ENCODE measurements at places on chromosomes 1 and 21.

- no peak for DNase-seq
Measured at GRCh38 chr1:244444854-244445253, 6.9 kb downstream of the ADSS2 start.

DNA sequence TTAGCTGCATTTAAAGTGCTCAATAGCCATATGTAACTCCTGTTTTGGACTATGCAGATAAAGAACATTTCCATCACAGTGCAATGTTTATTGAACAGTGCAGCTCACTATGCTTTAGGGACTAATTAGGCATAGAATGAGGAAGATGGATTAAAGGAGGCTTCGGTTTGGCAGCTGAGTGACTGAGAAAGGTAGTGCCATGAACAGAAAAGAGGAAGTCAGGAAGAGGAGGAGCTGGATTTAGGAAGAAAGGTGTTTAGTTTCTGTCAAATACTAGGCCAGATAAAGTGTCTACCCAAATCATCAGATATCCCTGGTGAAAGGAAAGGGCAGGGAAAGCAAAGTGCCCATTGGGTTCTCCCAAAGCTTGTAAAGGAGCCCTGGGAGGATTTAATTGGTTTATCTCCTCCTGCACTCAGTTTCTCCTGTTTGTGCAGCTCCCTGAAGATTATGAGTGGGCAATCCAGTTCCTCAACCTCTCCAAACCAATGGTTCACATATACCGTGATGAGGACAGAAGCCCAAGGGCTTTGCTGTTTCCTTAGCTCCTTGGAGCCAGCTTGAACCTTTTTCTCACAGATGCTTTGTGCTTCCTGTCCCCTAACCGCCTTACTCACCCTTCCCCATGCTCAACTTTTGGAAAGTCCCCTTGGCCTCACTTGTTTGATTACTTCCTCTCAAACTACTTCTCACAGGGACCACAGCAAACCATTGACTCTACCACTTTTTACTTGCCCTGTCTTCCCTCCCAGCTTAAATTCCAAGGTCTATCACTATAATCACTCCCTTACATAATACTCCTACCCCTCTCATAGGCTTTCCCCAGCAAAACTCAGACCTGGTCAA, 3.5 kb upstream of the RAP1A start:
- no peak for DNase-seq

DNA sequence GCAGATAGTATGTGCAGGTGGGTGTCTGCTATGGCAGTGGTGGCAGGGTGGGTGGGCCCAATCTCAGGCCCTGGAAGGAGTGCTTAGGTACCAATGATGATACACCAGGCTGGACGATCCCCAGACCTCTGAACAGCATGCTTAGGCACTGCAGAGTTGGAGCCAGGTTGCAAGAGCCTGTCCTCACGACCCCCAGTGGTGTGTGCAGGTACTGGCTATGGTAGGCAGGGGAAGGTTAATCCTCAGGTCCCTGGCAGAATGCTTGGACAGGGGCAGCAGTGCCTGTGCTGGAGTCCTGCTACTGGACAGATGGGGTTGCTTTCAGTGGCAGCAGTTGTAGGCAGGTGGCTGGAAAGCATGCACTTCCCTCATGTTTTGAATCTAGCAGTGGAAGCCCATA, 100.5 kb upstream of the NEK7 start:
- DNase-seq, result no peak

- no peak for DNase-seq
Measured at GRCh38 chr1:66613187-66613586, 79.2 kb downstream of the SGIP1 start.

DNA sequence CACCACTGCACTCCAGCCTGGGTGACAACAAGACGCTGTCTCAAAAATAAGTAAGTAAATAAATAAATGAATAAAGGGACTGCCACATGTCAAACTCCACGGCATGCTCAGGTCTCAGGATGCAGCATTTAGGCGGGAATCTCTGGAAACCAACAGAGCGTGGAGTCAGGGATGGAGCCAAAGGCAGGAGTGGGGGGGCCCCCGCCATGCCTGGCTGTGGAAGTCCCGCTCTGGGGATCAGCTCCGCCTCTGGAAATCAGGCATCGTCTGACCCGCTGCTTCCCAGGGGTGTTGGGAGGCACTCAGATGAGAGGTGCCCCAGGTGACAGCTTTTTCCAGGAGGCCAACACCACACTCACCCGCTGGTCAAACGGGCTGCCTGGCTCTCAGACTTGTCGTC, 20.2 kb downstream of the KIF17 start:
- DNase-seq, result no peak

DNA sequence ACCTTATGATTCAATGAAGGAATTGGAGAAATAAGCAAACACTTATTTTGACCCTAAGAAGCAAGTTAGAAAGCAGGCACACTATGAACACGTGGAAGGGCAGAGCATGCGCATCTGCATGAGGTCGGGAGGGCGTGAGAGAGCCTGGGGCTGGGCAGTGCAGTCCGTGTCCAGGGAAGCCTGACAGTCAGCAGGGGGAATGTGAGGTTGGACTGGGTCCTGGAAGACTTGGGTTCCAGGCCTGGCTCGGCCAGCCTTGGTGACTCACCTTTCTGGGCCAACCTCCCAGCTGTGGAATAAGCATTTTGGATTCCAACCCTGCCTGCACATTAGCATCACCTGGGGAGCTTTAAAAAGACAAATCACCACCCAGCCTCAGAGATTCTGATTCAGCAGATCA, 26.6 kb upstream of the LMX1A start:
- peak; percentile 14 for DNase-seq

DNA sequence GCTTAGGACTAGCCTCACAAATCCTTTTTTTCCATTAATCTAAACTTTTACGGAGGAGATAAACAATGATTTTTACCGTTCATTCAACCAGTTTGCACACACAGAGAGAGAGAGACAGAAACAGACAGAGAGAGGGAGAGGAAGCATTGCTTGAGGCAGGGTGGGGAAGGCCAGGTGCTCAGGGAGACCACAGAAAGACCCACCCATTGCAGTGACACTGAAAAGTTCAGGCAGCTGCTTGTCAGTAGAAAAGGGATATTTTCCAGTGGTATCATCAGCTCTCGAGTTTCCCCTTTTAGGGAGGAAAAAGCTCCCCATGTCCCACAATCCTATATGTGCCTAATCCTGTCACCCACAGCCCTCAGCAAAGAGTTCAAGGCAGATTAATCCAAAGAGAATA, 27.2 kb downstream of the TCP10L start:
- DNase-seq, result peak; percentile 28

DNA sequence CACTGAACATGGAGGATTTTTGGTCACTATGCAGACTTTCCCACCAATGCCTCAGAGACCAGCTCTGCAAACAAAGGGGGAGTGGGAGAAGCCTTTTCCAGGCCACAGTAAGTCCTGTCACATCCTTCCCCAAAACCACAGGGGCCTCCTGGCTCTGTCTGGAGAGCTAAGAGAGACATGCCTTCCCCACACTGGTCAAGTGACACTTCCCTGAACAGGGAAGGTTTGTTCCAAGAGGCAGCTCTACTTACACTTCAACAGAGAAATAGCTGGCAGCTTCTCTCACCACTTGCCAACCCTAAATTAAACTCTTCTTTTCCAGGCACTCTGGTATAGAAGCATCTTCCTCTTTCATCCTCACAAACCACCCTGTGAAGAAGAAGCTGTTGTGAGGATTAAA, 39.7 kb downstream of the EDN2 start:
- DNase-seq, result peak; percentile 61

DNA sequence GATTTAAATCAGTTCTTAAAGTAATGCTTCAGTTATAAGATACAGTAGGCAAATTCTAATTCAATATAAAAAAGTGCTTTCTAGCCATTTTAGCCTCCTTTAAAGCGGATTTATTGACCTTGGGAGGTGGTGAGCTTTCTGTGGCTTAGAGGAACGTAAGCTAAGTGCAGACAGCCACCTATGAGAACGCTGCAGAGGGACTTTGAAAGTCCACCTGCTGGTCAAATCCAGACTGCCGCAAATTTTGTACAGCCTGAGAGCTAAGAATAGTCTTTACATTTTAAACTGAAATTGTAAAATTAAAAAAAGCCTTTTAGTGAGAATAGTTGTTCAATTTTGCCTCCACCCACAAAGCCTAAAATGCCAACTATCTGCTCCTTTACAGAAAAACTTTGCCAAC, 67.0 kb upstream of the SSX2IP start:
- no peak for DNase-seq

DNA sequence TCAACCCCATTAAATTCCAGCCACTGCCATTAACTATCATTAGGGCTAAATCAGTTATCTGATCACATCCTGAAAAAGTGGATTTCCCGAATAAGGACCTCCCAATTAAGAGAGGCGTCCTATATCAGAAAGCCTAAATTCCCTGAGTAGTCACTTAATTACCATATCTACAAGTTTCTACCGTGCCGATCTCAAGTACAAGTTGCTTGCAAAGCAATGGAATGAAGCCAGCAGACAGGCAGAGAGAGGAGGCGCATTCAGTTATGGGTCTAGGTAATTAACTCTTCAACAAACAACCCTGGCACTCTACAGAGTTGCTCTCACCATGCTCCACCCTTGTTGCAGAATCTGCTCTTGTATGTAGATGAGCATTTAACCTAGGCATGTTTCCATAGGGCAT, 494.6 kb upstream of the RUNX1 start:
- no peak for DNase-seq

DNA sequence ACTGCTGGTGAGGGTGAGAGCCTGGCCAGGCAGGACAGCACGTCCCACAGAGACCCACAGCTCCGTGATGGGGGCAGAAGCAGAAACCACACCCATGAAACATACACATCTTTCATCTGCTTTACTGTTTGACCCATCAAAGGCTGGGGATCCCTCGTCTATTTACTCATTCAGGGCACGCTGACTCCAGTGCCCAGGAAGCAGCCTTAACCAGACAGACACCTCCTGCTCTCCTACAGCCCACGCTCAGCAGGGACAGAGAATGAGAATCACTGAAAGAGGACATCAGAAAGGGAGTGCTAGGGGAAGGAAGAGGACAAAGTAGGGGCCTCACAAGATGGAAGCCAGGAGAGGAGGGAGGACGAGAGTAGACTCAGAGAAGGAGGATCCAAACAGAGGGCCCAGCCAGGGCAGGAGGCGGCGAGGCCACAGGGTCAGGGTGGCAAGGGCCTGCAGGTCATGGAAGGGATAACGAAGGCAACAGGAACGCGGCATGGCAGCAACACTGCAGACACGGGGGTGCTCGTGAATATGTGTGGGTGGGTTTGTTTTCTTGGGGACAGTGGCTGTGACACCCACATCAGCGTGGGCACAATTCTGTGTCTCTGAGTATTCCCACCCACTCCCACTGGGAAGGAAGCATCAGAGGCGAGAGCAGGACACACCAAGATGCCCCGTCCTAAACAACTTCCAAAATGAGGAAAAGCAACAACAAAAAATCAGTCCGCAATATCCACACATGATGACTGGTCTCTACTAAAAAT, 15.4 kb upstream of the NADK start:
- no peak for DNase-seq

DNA sequence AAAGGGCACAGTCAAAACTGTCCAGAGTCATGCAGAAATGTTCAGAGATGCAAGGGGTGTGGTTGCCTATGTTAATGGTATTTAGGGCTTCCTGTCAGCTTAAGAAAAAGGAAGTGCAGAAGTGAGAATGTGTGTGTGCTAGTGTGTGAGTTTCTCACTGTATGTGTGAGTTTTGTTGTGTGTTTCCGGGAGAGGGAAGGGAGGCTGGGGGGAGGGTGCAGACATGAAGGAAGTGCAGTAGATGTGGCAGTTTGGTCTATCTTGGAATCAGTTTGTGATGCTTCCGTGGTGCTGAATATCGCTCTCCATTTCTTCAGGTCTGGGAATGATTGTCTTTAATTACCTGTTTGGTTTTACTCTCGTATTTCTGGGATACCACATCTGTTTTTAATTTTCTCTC, 16.5 kb upstream of the ATP6V1G3 start:
- DNase-seq, result no peak

DNA sequence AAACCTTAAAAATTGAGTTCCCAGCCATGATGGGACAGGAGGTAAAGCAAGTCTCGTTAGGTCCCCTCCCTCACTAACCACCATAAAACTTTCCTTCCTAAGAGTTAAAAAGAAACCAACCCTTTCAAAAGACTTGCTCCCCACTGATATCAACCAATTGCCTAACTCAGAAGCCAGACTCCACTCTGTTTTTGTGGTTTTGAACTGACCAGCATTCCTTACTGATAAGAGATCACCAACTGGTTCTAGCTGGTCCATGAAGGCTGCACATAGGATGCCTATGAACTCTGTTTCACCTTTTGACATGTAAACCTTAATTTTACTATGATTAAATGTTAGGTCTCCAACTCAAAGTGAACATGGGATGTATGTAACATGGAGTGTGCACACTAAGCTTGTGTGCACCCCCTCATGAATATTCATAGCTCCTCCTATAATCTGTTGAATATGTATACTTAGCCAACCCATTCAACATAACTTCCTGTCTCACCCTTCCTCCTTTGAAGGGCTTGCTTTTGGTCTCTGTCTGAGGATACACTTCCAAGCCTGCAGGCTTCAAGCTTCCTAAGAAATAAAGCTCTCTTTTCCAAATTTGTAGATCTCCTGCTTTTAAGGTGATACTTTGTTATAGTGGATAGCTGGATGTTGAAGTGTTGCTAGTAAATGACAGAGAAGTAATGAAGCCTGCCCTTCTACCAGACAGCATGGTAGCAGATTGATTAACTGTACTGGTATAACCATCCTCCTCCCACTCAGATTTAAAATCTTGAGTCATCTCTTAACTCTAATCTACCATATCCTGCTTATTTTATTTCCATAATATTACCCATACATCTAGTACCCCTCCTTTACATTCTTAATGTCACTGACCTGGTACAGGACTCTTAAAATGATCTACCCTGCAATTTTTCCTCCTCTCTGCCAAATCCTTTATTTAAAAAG, 95.6 kb downstream of the ZNF644 start:
- peak; percentile 67 for DNase-seq

GRCh38 chr21:43743947-43744346, 25.0 kb downstream of the PDXK start:
- DNase-seq, result no peak

DNA sequence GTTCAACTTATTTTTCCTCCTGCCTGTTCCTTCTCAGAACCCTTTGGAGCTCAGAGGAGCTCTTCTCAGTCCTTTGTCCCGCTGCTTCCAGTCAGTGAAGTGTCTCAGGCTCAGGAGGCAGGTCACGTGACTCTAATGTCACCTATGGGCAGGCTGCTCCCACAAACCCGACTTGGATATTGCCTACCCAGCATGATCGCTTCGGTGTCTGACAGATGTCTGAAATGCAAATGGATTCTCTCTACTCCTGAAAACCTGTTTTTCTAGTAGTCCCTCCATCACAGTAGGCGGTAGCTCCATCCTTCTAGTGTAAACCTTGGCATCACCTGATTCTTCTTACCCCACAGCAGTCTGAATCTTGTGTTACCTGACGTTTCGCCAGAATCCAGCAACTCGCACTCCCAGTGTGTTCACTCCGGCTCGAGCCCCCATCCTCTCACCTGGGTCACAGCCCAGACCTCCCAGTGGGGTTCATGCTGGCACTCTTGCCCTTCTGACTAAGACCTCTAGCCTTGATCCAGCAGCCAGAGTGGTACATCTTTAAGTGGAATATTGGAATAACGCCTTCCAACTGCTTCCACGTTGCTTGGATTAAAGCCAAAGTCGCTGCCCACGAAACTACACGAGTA, 5.4 kb downstream of the PADI6 start:
- no peak for DNase-seq
